ENCODE measurements at places on chromosomes 3 and 15. TPM values are rescaled to one million over a fixed set of nuclear protein-coding genes. Genes with fewer than 3 reads are reported as not detected.

GJD2 gene
- not detected for total RNA-seq

RASGRP1 gene
- total RNA-seq, result 71.1 TPM

FHIT gene
- total RNA-seq, result not detected

GREM1 gene
- not detected for total RNA-seq

GABRB3 gene
- not detected for total RNA-seq

GOLGA8O gene
- not detected for total RNA-seq

RASA2 gene
- total RNA-seq, result 27.1 TPM

THAP10 gene
- not detected for total RNA-seq

CNTN4 gene
- 0.18 TPM for total RNA-seq

CCRL2 gene
- total RNA-seq, result not detected

EPB42 gene
- total RNA-seq, result not detected

TRH gene
- not detected for total RNA-seq
